ENCODE measurements at places on chromosomes 13 and 19. TPM values are rescaled to one million over a fixed set of nuclear protein-coding genes. Genes with fewer than 3 reads are reported as not detected.

DNA sequence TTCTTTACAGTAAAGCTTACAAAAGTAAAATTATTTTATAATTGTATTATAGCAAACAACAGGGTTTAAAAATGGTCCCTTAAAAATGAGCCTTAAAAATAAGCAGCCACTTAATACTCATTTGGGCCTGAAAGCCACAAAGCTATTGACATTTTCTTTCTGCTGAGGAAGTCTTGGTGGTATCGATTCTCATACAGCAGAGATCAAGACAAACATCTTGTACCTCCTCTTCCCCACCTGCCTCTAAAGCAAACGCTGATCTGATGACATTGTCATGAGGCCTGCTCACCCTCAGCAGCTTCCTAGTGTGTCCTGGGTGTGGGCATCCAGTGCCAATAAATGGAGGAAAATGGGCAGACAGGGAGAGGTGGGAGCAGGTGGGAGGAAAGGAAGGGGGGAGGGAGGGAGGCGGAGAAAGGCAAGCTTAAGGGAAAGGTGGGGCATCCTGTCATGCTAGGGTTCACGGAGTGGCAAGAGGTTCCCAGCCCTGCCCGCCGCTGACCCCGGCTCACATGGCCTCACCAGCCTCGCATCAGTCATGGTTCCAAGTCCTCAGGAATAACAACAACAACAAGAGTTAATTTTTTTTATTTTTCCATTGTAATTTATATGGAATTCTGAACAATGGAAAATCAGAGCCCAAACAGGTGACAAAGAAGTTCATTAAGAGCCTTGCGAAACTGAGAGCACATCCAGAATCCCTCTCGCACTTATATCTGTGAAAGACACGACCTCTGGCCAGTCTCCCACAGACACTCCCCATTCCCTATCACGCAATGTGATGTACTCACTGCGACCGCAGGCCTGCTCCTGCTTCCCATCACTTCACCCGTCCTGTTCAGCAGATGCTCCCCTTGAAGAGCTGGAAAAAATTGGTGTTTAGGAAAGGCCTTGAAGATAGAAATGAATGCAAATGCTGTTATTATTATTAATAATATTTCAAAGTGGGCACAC lies 15.1 kb upstream of the ATP11A start:
- DNase-seq = no peak

DNA sequence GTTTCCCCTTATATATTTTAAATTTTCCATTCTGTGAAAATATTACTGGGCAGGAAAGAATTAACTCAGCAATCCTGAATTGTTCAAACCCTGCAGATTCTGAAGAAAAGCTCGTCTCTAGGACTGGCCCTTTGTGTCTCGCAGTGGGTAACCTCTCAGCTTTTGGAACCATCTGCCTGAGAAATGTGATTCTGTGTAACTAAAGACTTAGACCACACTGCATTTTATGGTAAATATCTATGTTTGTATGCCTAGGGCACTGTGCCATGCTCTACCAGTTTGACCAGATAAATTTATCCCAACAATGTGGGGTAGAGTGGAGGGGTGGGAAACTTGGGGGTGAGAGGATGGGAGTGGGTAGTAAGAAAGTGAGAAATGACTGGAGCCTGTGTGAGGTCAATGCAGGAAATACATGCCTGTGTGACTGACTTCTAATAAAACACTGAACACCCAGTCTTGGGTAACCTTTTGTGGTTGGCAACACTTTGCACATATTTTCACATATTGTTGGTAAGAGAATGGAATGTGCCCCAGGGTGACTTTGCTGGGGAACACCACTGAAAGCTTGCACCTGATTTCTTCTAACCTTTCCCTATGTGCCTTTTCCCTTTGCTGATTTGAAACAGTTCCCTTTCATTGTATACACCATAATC lies 1181.9 kb downstream of the OLFM4 start:
- DNase-seq = no peak

Gene APOC4
- polyA plus RNA-seq = not detected

- DNase-seq = no peak
These were observed 67.3 kb downstream of the EFNB2 start for GRCh38 chr13:106468207-106468606.

Gene ZSWIM4
- 3.4 TPM for polyA plus RNA-seq

DNA sequence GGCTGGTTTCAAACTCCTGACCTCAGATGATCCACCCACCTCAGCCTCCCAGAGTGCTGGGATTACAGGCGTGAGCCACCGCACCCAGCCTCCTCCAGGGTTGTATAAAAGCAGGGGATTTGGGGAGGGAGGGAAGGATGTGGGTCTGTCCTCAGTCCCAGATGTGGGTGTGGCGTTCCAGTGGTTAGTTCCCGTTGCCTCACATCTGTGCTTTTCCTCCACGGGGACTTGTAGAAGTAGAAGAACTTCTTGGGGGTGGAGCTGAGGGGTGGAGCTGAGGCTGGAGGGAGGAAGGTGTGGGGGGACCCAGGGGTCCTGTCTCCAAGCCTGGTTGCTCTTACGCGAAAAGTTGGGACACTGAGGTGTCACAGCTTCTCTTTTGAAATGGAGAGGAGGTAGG lies 514 bp upstream of the MCEMP1 start:
- DNase-seq = no peak

DNA sequence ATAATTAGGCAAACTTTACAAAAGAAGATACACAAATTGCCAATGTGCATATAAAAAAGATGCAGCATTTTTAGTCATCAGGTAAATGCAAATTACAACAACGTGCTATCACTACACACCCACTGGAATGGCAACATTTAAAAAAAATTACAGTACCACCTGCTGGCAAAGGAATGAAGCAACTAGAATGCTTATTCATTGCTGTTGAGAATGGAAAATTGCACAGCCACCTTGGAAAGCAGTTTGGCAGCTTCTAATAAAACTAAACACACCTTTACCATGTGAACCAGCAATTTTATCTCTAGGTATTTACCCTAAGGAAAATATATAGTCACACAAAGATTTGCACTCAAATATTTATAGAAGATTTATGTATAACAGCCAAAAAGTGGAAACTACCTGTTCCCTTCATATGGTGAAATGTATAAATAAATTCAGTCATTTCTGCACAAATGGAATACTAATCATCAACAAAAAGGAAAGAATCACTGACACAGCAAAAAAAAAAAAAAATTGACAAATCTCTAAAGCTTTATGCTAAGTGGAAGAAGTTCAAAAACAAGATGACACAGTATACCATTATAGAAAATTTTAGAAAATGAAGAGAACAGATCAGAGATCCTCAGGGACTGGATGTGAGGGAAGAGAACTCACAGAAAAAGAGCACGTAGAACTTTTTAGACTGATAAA lies 30.3 kb downstream of the OXGR1 start:
- DNase-seq = no peak

GRCh38 chr13:49314344-49314882 lies 66.7 kb downstream of the CDADC1 start:
- DNase-seq = no peak

DNA sequence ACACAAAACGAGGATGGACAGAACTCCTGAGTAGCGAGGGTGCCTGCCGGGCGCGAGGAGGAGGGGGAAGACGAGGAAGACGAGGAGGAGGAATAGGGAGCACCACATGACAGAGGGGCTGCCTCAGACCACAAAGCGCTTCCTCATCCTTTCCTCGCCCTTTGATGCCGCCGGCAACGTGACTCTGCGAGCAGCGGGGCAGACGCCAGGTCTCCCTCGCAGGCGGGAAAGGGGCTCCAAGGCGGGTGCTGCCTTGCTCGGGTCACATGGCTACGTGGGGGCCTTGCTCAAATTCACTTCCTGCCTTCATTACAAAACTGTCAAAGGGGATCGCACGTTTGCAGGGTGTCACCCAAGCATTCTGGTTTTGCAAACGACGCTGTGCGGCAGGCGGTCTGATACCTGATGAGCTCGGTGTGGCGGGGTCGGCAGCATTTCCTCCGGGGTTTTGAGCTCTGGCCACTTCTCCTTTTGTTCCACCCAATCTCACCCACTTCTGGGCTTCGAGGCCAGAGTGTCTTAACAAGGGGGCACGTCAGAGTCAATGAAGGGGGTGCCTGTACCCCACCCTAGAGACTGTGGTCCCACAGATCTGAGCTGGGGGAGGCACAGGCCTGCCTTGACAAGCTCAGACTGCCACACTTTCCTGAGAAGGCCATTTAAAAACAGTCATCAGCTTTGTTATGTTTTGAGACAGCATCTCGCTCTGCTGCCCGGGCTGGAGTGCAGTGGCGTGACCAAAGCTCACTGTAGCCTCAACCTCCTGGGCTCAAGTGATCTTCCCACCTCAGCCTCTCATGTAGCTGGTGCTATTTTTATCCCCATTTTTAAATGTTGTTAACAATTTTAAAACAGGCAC lies 14.9 kb downstream of the MAP2K2 start:
- no peak for DNase-seq

DNA sequence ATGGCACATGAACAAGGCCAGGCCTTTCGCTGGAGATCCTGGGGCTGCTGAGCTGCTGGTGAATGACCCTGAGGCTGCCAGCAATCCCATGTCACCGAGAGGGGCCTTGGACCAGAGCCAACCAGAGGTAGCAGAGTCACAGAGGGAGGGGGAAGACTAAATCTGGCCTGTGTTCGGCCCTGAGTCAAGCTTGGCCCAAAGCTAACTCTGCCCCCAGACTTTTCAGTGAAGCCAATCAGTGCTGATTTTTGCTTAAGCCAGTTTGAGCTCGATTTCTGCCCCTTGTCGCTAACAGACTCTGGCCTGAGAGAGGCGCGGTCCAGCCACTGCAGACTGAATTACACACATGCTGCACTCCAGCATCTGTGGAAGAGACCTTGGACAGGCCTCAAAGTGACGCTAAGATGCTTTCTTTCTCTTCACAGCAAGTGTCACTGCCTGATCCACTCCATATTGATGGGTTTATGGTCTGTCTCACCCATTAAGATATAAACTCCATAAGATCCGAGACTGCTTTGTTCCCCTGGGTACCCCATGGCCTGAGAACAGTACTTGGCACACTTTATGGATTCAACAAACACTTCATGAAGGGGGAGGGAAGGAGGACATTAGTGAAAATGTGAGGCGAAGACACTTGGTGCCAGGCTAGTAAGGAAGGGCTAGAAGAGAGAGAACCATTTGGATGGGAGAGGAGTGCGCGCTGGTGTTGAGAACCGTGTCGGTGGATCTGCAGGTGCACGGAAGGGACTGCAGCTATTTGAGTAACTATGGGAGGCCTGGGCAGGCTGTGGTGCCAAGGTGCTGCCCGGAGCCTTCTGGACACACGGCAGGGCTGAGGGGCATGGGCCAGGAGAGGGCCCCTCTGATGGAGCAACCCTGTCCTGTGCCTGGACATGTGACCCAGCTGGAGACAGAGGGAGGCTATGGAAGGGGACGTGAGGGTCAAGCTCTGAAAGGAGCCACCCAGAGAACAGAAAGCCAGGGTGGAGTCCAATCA lies 17.6 kb downstream of the RANBP3 start:
- no peak for DNase-seq

- DNase-seq = no peak
These were observed 1.7 kb downstream of the PRDX2 start for GRCh38 chr19:12799742-12800465.

DNA sequence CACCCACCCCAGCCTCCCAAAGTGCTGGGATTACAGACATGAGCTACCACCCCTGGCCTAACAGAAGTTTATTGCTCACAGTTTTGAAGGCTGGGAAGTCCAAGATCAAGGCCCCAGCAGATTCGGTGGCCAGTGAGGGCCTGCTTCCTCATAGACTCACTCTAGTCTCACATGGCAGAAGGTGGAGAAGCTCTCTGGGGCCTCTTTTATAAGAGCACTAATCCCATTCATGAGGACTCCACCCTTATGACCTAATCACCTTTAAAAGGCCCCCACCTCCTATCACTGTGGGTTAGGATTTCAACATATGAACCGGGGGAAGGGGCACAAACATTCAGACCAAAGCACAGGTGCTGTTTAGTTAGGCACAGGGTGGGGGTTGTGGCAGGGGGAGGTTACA lies 6.9 kb upstream of the SWSAP1 start:
- DNase-seq = no peak

Gene AKAP8L
- polyA plus RNA-seq = 36.6 TPM

- no peak for DNase-seq
These were observed 117.9 kb downstream of the STOML3 start for GRCh38 chr13:38872693-38873092.

Measured in AG04450 (cell line).